ENCODE measurements at places on chromosomes 12 and 14.

DNA sequence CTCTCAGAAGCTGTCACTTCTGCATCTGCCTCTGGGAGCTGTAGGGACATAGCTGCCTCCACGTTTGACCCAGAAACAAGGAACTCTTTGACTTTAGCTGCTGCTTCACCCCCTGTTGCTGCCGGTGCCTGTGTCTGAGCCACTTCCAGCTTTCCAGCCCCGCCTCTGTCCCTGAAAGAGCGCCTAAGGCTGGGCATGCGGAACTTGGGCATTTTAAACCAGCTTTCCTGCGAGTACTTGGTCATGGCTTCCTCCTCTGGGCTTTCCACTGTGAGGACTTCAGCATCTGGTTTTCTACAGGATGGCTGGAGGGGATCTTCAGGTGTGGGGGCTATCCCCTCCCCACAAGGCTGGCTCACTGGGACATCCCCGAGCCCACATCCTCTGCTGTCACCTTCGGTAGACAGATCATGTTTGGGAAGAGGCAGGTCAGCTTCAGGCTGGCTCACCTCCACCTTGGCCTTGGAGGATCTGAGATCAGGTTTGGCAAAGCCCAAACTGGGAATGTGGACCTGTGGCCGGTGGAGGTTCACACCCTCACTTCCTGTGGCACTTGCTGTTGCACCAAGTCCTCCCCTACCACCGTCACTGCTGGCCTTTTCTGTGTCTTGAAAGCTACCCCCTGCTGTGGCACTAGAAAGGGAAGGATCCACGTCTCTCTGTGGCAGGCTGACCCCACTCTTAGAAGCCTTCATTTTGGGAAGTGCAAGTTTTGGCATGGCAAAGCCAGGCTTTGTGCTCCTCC lies 15.2 kb downstream of the PLD4 start:
- DNase-seq = no peak

- DNase-seq = peak; percentile 69
Observed at GRCh38 chr12:104285740-104286515, 17.6 kb upstream of the EID3 start.

DNA sequence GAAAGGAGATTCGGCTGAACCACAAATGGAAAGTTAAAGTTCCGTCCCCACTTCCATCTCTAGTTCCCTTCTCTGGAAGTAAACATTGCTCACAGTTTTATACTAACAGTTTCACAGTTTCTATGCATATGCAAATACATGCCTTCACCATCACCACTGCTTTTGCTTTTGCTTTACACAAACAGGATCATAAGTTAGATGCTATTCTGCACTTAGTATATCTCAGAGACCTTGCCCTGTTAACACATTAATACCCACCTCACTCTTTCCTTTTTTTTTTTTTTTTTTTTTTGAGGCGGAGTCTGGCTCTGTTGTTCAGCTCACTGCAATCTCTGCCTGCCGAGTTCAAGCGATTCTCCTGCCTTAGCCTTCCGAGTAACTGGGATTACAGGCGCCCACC lies 890 bp downstream of the TEP1 start:
- DNase-seq = no peak

DNA sequence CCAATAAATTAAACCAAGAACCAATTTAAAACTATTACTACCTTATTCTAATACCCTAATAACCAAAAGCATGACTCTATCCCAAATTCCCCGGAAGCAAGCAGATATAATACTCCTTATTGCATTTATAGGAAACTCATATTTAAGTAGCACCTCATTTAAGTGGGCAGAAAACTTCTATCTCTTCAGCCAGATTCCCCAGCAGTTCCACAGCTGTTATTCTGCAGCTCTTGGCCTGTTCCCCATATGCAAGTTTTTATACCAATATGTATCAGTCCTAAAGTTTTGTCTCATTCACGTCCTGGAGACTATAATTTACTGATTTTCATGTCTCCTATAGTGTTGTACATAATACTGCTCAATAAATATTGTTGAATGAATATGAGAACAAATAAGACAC lies 106.5 kb downstream of the MYRFL start:
- no peak for DNase-seq

DNA sequence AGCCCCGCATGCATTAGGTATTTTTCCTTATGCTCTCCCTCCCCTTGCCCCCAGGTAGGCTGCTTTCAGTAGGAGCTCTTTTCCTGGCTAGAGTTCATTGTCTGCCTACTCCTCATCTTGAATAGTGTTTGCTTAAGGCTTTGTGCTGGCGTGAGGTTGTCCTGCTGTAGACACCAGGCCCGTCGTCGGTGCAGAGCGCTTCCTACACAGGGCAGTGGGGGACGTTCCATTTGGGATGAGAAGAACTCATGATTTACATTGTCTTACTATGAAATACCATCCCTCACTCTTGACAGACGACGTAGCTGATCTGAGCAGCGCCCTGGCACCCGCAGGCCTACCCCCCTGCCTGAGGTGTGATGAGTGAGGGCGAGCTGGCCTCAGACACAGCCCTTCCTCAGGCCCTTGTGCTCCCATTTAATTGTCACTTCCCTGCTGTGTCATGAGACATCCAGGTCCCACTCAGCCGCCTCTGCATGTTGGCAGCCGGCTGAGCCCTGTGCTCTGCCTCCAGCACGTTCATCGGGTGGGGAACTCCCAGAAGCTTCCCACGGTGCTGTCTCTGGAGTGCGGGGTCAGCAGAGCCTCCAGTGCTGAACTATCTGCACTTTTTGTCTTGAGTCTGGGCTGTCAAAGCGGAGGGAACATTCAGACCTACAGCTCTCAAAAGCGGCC lies 76.0 kb downstream of the WDR20 start:
- DNase-seq = no peak

DNA sequence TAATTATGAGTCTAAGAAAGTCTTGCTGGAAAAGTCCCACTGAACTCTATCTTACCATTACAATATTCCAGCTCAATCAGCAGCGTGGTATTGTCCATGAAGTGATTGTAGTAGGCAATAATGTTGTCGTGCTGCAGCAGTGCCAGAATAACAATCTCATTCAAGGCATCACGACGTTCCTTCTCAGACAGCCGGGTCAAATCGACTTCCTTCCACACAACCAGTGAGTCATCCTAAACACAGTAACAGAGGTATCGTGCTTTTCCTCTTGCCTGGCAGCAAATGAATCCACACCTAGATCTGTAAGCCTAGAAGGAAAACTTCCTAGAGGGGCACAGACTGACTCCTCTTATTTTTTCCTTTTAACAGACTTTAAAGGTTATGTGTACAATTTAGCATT lies 2.9 kb downstream of the NEK9 start:
- peak; percentile 45 for DNase-seq

DNA sequence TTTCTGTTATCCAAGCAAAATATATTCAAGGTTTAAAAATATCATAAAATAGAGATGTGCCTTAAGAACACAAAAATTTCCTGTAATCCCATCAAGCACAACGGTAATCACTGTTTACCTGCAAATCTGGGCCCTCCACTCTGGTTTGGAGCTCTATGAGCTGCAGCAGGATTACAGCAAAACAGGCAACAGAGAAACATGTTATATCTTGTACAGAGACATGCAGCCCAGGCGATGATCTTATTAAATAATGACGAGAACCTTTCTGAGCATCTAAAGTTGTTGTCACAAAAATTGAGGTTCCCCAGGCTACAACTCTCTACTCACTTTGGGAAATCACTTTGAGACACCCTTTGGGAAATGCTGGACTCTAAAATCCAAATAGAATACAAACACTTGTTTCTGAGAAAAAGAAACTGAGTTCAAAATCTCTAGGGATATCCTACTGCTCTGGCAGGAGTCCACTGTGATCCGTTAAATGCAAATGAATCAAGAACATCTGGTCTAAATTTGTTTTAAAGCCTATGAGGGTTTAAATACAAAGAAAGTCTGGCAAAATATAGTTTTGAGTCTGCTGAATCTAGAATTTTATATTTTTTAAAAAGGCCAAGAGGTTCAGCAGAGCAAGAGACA lies 36.3 kb downstream of the STON2 start:
- DNase-seq = no peak

GRCh38 chr14:104115691-104116287 lies 22.6 kb upstream of the KIF26A start:
- no peak for DNase-seq

- peak; percentile 5 for DNase-seq
Observed at GRCh38 chr12:15834575-15834974, 45.4 kb upstream of the EPS8 start.

DNA sequence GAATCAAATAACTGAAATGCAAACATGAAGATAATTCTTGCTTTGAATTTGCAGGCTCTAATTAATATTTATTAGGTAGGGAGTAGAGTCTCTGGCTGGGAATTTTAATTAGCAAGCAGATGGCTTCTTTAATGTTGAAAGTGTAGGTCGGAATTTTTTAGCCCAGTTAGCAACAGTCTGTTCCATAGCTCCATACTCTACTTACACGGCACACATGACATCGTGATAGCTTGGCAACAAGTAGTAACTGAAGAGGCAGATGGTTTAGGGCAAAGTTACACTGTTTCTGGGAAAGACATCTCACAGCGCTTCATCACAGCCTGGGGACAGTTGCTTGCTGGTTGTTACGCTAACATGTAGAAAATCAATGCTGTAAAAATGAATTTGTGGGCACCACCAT lies 710.7 kb downstream of the GALC start:
- no peak for DNase-seq

- no peak for DNase-seq
Observed at GRCh38 chr14:66595394-66595793, 87.4 kb downstream of the GPHN start.

GRCh38 chr14:22606380-22606779 lies 8.3 kb downstream of the ABHD4 start:
- DNase-seq = no peak

DNA sequence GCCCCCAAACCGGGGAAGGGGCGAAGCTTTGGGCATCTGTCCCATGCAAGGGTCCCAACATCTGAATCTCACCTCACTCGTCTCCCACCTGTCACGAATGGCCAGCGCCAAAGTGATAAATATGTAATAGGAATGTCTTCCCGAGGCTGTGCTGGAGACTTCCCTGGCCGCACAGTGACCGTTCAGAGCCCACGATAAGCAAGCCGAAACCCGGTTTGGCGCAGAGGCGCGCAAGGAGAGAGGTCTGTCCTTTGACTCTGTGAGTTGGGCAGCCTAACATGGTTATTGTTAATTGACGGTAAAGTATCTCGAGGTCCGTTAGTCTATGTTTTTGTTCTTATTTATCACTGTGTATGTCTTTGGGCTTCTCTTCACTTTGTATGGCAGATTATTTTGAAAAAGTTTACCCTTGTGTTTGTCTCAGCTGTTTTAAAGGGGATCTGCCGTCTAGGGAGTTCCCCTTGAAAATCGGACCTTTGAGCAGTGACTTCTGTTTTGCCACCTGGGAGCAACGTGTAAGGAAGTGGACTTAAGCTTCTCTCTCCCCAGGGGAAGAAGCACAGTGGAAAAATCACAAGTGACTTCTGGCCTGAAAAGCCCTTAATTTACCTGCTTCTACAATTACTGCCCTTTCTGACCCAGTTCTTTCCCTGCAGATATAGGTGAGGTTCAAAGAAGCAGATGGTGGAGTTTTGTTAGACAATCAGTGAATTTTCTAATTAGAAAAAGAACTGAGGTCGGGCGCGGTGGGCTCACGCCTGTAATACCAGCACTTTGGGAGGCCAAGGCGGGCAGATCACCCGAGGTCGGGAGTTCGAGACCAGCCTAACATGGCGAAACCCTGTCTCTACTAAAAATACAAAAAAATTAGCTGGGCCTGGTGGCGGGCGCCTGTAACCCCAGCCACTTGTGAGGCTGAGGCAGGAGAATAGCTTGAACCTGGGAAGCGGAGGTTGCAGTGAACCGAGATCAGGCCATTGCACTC lies 1.1 kb upstream of the TM9SF1 start:
- no peak for DNase-seq

- no peak for DNase-seq
Observed at GRCh38 chr12:45343269-45344051, 127.6 kb downstream of the ANO6 start.

GRCh38 chr12:28869197-28869596 lies 279.9 kb upstream of the FAR2 start:
- no peak for DNase-seq

- no peak for DNase-seq
Observed at GRCh38 chr12:59321278-59321677, 274.6 kb upstream of the SLC16A7 start.

- DNase-seq = no peak
Observed at GRCh38 chr12:95141310-95141709, 67.9 kb upstream of the NR2C1 start.

- no peak for DNase-seq
Observed at GRCh38 chr12:65756956-65757511, 67.2 kb upstream of the HMGA2 start.

GRCh38 chr12:3752096-3752709 lies 706 bp downstream of the CRACR2A start:
- DNase-seq = no peak

DNA sequence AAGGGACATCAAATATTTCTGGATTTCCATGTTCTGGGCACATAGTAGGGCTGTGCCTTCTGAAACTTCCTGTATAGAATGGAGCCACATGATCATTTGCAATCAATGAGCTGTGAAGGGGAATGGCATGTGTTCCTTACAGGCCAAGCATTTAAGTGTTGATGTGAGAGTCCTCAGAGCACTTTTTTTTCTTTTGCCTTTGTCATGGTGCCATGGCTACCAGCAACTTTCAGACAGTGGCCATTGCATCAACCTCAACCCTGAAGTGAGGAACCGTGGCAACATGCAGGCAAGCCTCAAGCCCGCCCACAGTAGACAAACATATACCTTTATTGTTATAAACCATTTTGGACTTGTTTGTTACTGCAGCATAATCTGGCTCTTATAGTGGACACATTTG lies 948.1 kb downstream of the NRXN3 start:
- DNase-seq = no peak

DNA sequence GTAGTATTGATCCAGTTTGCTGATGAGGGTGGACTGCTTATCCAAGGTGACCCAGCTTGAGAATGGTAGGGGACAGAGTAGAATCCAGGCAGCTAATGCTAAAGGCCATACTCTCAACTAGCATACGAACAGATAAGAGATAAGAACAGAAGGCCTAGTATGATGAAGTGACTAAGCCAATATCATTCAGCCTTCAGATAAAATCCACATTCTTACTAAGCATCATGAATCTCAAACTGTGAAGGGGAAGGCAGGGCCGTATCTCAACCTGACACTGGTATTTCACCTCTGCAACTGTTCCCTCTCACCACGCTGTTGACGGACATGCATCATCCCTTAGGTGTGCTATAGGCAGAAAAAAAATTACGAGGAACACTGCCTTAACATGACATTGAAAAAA lies 8.1 kb upstream of the CKAP4 start:
- DNase-seq = no peak

DNA sequence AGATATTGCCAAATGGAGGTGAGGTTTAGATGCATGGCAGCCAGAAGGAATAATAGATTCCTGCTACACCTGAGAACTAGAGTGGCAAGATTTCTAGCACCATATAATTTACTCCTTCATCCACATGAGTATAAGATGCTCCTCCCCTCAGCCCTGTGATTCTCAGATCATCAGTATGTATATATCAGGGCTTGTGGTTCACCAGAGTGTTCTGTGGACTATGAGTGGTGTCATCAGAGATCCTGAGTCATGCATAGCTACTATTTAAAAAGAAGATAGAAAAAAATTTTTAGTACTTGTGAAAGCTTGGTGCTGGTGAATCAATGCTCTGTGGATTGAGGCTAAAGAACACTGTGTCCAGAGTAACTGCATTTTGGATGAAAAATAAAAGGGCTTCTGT lies 285.9 kb downstream of the BMP4 start:
- DNase-seq = peak; percentile 68

GRCh38 chr14:101224356-101225156 lies 321.0 kb upstream of the RTL1 start:
- DNase-seq = no peak
